Endodermal cell (in vitro differentiated cells): ENCODE measurements at places on chromosomes 3 and 15. TPM values are rescaled to one million over a fixed set of nuclear protein-coding genes. Genes with fewer than 3 reads are reported as not detected.

- no peaks in the 10 kb centered on the region for H3K27me3 ChIP-seq
- H3K4me1 ChIP-seq = no peaks in the 10 kb centered on the region
- DNase-seq = peak; percentile 77
- no peak overlapping the region for H3K4me3 ChIP-seq
- no peaks in the 10 kb centered on the region for H3K36me3 ChIP-seq
Measured at GRCh38 chr3:10883478-10884234, 67.6 kb downstream of the SLC6A11 start.

Gene PLA2G4E
- not detected in 3 replicates for total RNA-seq

Gene SECISBP2L
- total RNA-seq = 41.2 and 49.4 TPM in 2 replicates

GRCh38 chr15:64691896-64692565, 83.4 kb downstream of the RBPMS2 start:
- peaks cover 84% of the 10 kb centered on the region for H3K36me3 ChIP-seq
- H3K4me3 ChIP-seq = no peak overlapping the region
- no peak overlapping the region for H3K27ac ChIP-seq
- peaks cover 19% of the 10 kb centered on the region for H3K4me1 ChIP-seq
- H3K27me3 ChIP-seq = no peaks in the 10 kb centered on the region

DNA sequence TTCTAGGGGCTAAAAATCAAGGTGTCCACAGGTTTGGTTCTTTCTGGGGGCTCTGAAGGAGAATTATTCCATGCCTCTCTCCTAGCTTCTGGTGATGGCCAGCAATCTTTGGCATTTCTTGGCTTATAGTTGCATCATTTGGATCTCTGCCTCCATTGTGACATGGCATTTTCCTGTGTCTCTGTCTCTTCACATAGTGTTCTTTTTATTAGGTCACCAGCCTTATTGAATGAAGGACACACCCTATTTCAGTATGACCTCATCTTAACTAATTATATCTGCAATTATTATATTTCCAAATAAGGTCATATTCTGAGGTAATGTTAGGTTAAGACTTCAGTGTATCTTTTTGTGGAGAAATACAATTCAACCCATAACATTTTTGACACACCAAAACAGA, 3.2 kb upstream of the GBE1 start:
- no peak for DNase-seq
- H3K4me1 ChIP-seq = peaks cover 3% of the 10 kb centered on the region
- no peaks in the 10 kb centered on the region for H3K27me3 ChIP-seq
- H3K36me3 ChIP-seq = no peaks in the 10 kb centered on the region
- no peak overlapping the region for H3K27ac ChIP-seq

- H3K4me1 ChIP-seq = peaks cover 9% of the 10 kb centered on the region
- H3K27ac ChIP-seq = no peak overlapping the region
- peak; percentile 47 for DNase-seq
- H3K27me3 ChIP-seq = no peaks in the 10 kb centered on the region
- peaks cover 20% of the 10 kb centered on the region for H3K36me3 ChIP-seq
Measured at GRCh38 chr15:76252249-76252648, 59.0 kb downstream of the ETFA start.

Gene RTP1
- total RNA-seq = 0.88 and 1.4 TPM in 2 replicates

Gene SIAH2
- total RNA-seq = 15.6 and 18.1 TPM in 2 replicates

Gene SNAPC5
- 25.4 to 30.6 TPM (median 25.9 TPM) in 3 replicates for total RNA-seq

Gene IL17RE
- total RNA-seq = 1.2 to 1.8 TPM (median 1.2 TPM) in 3 replicates

Gene TMEM212
- not detected in 2 replicates for total RNA-seq

DNA sequence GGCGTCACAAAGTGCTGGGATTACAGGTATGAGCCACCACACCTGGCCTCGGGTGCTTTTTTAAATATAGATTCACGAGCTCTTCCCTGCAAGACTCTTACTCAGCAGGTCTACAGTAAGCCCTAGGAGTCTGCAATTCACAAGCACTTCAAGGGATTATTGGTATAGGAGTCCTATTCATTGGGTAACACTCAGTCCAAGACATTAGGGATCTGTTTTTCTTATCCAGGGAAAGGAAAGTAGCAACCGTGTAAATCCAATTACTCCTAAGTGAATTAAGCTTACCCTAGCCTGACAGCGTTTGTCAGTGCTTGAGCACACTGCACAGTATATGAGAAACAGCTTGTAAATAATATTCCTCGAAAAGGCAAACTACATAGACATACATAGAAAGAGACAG, 109.9 kb downstream of the SENP2 start:
- H3K4me1 ChIP-seq = no peaks in the 10 kb centered on the region
- H3K27me3 ChIP-seq = no peaks in the 10 kb centered on the region
- no peak overlapping the region for H3K4me3 ChIP-seq
- H3K36me3 ChIP-seq = peaks cover 33% of the 10 kb centered on the region

DNA sequence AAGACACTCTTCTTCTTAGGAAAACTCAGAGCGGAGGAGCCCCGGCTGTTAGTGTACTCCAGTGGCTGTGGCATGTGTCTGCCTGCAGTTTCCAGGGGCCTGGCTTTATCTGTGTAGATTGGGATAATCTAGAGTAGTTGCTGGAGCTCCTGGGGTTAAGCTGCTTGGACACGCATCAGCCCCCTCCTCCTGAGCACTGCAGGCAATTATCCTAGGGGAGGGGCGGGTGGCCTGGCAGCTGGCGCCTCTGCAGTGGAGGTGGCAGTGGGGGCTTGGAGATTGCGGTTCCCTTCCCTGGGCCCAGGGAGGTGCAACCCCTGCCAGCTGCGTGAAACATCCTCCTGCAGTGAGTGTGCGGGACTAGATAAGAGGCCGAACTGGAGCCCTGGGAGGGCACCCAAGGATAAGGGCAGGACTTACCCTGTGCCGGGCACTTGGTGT, 68.2 kb downstream of the EFCAB12 start:
- peak; percentile 78 for DNase-seq
- no peaks in the 10 kb centered on the region for H3K36me3 ChIP-seq
- H3K27ac ChIP-seq = peak overlapping the region; percentile 55
- H3K27me3 ChIP-seq = no peaks in the 10 kb centered on the region
- no peak overlapping the region for H3K4me3 ChIP-seq

Gene PLA2G4D
- not detected in 2 replicates for total RNA-seq

Gene PLA1A
- 2.6 to 5.3 TPM (median 4.8 TPM) in 3 replicates for total RNA-seq

- H3K4me1 ChIP-seq = no peaks in the 10 kb centered on the region
- peak; percentile 17 for DNase-seq
- no peak overlapping the region for H3K27ac ChIP-seq
- no peak overlapping the region for H3K4me3 ChIP-seq
- no peaks in the 10 kb centered on the region for H3K36me3 ChIP-seq
Measured at GRCh38 chr3:195007151-195007550, 263.8 kb downstream of the XXYLT1 start.

GRCh38 chr15:100057281-100057680, 284.5 kb downstream of the ADAMTS17 start:
- no peak overlapping the region for H3K4me3 ChIP-seq
- DNase-seq = no peak
- no peaks in the 10 kb centered on the region for H3K4me1 ChIP-seq
- no peak overlapping the region for H3K27ac ChIP-seq
- no peaks in the 10 kb centered on the region for H3K36me3 ChIP-seq

DNA sequence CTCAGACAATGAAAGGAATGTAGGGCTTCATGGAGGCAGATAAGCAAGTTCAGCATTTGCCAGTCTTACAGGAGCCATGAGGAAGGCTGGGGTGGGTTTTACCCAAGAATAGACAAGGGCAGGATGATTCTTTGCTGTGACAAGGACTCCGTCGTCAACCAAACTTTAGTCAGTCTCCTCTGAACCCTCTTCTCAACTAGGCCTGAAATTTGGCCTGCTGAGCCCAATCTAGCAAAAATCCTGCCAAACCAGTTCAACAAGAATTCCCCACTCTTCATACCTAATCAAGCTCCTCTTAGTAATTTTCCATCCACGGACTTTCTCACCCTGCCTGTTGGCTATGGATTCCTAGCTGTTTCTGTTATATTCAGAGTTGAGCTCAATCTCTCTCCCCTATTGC, 280.5 kb downstream of the TBL1XR1 start:
- H3K27ac ChIP-seq = no peak overlapping the region
- H3K4me1 ChIP-seq = peaks cover 8% of the 10 kb centered on the region
- H3K36me3 ChIP-seq = no peaks in the 10 kb centered on the region
- H3K27me3 ChIP-seq = no peaks in the 10 kb centered on the region
- DNase-seq = peak; percentile 81

DNA sequence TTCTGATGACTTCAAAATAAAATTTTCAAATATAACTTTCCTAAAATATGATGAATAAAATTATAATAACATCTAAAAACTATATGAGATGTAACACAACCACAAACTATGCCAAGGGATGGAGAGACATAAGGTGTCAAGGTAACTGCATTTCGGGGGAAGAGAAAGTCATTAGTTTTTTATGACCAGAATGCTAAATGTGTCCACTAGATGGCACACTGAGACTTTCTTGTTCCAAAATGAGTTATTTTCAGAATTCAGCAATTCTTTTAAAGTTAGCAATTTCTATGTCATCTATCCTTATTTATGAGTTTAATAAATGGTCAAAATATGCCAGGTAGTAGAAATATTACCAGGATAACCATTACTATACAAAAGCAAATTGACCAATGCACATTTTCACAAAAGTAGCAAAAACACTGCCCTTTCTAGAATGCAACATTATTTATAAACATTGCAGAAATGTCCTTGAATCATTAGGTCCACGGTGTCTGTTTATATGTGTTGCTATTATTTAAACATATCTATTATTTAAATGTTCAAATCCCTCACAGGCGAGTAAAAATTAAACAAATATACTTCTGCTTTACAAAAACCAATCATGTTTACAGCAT, 374.2 kb downstream of the PLCL2 start:
- no peak overlapping the region for H3K27ac ChIP-seq
- no peak overlapping the region for H3K4me3 ChIP-seq
- no peak for DNase-seq
- H3K36me3 ChIP-seq = no peaks in the 10 kb centered on the region

Gene GUCA1C
- not detected in 2 replicates for total RNA-seq

DNA sequence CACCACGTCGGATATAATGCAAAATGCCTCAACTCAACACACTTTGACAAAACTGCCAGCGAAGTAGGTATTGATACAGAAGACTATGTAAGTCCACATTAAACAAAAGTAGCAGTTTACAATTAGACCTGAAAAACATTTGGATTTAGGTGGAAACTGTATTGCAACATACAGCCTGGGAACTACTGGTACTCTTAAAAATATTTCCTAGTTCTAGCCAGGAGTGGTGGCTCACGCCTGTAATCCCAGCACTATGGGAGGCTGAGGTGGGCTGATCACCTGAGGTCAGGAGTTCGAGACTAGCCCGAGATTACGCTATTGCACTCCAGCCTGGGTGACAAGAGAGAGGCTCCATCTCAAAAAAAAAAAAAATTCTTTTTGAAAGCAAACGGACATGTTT, 246.2 kb downstream of the ZBTB20 start:
- no peaks in the 10 kb centered on the region for H3K36me3 ChIP-seq
- H3K27me3 ChIP-seq = no peaks in the 10 kb centered on the region
- no peak overlapping the region for H3K27ac ChIP-seq
- DNase-seq = no peak
- peaks cover 9% of the 10 kb centered on the region for H3K4me1 ChIP-seq
- H3K4me3 ChIP-seq = no peak overlapping the region

- H3K4me1 ChIP-seq = no peaks in the 10 kb centered on the region
- no peaks in the 10 kb centered on the region for H3K27me3 ChIP-seq
- H3K36me3 ChIP-seq = no peaks in the 10 kb centered on the region
- DNase-seq = no peak
Measured at GRCh38 chr3:66177026-66177425, 43.8 kb upstream of the SLC25A26 start.

DNA sequence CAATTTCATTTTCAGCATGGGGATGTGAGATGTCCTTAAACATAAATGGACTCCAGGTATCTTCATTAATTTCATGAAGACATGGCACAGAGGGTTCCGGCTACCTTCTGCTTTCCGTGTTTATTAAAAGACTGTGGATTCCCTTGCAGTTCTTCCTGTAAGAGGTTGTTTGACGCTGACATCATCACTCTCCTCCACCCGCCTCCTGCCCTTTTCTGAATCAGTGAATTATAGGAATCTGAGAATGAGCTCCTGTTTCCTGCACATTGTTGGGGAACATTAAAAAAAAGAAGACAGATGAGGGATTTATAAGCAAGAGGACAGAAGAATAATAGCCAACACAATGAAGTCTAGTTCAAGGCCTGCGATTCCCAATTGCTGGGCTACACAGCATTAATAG, 191.3 kb downstream of the LPP start:
- peaks cover 19% of the 10 kb centered on the region for H3K36me3 ChIP-seq
- DNase-seq = no peak
- no peak overlapping the region for H3K4me3 ChIP-seq
- peak overlapping the region; percentile 3 for H3K27ac ChIP-seq

Gene BNIP2
- total RNA-seq = 44.3 to 52.6 TPM (median 51.2 TPM) in 3 replicates

Gene RIOX2
- total RNA-seq = 13.6 and 14.6 TPM in 2 replicates

- no peak for DNase-seq
- H3K27ac ChIP-seq = no peak overlapping the region
- no peaks in the 10 kb centered on the region for H3K4me1 ChIP-seq
- no peak overlapping the region for H3K4me3 ChIP-seq
Measured at GRCh38 chr3:171194965-171195364, 168.4 kb upstream of the SLC2A2 start.

DNA sequence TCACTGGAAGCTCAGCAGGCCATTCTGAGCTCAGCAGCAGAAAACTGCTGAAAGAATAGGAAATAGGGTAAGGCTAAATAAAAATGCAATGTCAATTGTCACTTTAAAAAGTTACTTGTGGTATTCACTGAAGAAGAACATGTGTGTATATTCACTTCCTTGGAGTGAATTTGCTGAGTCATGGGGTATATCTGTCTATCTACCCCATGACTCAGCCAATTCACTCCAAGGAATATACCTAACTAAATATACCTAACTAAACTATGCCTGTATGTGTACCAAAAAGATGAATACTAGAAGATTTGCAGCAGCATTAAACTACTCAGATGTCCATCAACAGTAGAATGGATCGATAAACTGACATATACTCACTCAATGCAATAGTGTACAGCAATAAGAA, 69.5 kb upstream of the KCNAB1 start:
- H3K27me3 ChIP-seq = no peaks in the 10 kb centered on the region
- H3K4me3 ChIP-seq = no peak overlapping the region
- no peaks in the 10 kb centered on the region for H3K36me3 ChIP-seq
- no peak for DNase-seq

Gene SEMA3G
- total RNA-seq = 0.82 to 2.5 TPM (median 2.5 TPM) in 3 replicates

- no peak overlapping the region for H3K4me3 ChIP-seq
- H3K27me3 ChIP-seq = no peaks in the 10 kb centered on the region
- no peaks in the 10 kb centered on the region for H3K36me3 ChIP-seq
- H3K4me1 ChIP-seq = no peaks in the 10 kb centered on the region
Measured at GRCh38 chr15:28987337-28987736, 101.6 kb downstream of the APBA2 start.

Gene MESP2
- total RNA-seq = 0.20 and 0.22 TPM in 2 replicates

DNA sequence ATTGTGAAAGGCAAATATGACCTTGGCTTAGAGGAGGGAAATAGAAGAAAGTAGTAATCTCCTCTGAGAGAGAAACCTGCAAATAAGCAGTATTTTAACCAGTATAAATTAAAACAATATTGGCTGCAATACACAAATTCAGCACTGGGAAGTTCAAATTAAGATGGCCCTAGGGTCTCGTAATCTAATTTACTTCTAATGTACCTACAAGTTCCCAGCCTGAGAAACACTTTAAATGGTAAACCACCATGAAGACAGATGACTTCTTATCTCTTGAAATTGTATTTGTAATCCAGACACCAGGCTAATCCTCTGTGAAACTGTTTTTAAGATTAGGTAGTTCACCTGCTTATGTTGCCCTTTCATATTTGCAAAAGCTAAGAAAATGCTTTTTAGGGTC, 199.7 kb downstream of the CADPS start:
- no peaks in the 10 kb centered on the region for H3K36me3 ChIP-seq
- H3K27me3 ChIP-seq = no peaks in the 10 kb centered on the region
- DNase-seq = no peak
- H3K4me1 ChIP-seq = peaks cover 12% of the 10 kb centered on the region
- no peak overlapping the region for H3K4me3 ChIP-seq

Gene SAMD7
- total RNA-seq = not detected in 2 replicates

GRCh38 chr3:58833491-58833890, 166.9 kb upstream of the FAM3D start:
- H3K36me3 ChIP-seq = no peaks in the 10 kb centered on the region
- no peaks in the 10 kb centered on the region for H3K4me1 ChIP-seq
- DNase-seq = no peak
- no peak overlapping the region for H3K4me3 ChIP-seq
- H3K27ac ChIP-seq = no peak overlapping the region
